Activated CD8-positive, alpha-beta memory T cell treated with anti-CD3 and anti-CD28 coated beads, Interleukin-2, amount 10 ng/mL, durations not matched to agents 7 days and 5 days (primary cell): ENCODE measurements at places on chromosomes 4 and X. TPM values are rescaled to one million over a fixed set of nuclear protein-coding genes. Genes with fewer than 3 reads are reported as not detected.

Gene FGD1
- total RNA-seq = 0.12 TPM

Gene HSFX2
- 0.23 TPM for total RNA-seq

Gene IL21
- 0.52 TPM for total RNA-seq

Gene HGFAC
- total RNA-seq = not detected

Gene CHRDL1
- total RNA-seq = not detected

Gene SOWAHD
- total RNA-seq = 4.7 TPM

Gene GPR78
- not detected for total RNA-seq

Gene PRR32
- not detected for total RNA-seq

Gene SLITRK4
- total RNA-seq = not detected

Gene CXCR3
- total RNA-seq = 119 TPM
